Stimulated activated CD8-positive, alpha-beta memory T cell treated with anti-CD3 and anti-CD28 coated beads, Interleukin-7, amount 100 ng/mL, for 1 hour (primary cell): ENCODE measurements at places on chromosomes 4 and X.

DNA sequence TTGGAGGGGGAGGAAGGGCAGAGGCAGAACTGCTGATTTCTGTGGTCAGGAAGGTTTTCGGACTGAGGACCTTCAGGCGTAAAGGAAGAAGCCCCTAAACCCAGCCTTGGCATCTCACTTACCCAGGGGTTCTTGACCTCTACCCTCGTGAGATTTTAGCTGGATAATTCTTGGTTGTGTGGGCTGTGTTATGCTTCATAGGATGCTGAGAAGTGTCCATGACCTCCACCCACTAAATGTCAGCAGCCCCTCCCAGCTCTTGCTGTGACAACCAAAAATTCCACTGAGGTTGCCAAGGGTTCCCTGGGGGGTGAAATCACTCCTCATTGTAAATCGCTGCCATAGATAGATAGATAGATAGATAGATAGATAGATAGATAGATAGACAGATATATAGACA is 5.8 kb upstream of the CRLF2 start:
- no peak for DNase-seq

DNA sequence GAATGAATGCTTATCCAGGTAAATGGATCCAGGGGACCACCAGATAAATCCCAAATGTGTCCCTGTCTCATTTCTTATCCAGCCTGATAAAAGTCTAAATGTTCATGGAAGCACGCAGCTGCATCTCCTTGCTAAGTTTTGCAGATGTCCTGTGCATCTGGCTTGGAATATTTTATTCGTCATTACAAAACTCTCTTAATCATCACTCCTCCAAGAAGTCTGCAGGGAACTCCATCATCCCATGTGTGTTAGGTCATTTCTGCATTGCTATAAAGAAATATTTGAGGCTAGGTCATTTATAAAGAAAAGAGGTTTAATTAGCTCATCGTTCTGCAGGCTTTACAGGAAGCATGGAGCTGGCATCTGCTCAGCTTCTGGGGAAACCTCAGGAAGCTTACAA is 297.2 kb downstream of the HS3ST1 start:
- DNase-seq = no peak

- DNase-seq = no peak
Measured at GRCh38 chrX:7552760-7553159, 290.2 kb upstream of the VCX start.

DNA sequence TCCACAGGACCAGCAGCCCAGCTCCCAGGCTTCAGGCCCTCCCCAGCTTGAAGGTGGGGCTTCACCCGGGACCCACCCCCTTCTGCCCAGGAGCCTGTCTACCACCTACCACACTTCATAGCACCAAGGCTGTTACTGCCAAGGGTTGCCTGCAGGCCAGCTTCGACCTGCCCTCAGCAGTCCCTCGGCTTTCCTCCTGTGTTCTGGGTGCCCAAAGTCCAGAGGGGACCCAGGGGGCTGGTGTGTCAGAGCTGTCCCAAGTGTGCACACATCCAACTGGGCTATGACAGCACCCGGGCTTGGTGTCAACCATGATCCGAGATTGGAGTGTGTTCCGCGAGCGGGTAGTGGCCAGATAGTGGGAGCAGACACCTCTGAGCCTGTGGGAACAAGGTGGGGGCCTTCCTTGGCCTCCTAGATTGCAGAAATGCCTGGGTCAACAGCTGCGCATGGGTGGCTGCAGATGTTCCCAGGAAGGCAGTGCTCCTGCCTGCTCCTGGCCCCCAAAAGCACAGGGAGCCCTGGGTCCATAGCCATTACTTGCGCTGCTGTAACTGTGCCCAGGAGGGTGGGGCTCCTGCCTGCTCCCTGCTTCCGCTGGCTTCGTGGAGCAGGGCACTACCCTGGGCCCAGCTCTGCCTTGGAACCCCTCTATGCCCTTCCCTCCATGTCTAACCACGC is 16.8 kb downstream of the SULT1B1 start:
- no peak for DNase-seq

- no peak for DNase-seq
Measured at GRCh38 chr4:91325495-91325894, 978.3 kb upstream of the GRID2 start.

DNA sequence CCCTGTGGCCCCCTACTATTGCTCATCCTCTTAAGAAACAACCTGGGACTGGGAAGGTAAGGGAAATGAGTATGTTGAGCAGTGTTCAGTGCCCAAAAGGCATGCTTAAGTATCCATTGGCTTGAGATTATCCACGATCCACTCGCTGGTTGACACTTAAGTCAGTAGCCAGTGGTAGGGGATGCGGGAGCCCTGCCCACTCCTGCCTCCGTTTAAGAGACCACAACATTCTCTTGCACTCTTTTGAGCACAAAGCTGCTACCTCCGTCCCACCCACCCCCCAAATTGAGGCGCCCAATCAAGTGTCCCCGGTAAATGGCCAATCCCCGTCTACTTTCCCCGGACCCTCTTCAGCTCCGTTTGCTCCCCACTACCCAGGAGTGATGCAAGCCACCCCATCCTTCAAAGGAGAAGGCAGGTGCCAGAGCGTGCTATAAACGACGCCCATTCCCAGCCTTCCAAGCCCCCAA is 25.0 kb downstream of the UTP14A start:
- no peak for DNase-seq

DNA sequence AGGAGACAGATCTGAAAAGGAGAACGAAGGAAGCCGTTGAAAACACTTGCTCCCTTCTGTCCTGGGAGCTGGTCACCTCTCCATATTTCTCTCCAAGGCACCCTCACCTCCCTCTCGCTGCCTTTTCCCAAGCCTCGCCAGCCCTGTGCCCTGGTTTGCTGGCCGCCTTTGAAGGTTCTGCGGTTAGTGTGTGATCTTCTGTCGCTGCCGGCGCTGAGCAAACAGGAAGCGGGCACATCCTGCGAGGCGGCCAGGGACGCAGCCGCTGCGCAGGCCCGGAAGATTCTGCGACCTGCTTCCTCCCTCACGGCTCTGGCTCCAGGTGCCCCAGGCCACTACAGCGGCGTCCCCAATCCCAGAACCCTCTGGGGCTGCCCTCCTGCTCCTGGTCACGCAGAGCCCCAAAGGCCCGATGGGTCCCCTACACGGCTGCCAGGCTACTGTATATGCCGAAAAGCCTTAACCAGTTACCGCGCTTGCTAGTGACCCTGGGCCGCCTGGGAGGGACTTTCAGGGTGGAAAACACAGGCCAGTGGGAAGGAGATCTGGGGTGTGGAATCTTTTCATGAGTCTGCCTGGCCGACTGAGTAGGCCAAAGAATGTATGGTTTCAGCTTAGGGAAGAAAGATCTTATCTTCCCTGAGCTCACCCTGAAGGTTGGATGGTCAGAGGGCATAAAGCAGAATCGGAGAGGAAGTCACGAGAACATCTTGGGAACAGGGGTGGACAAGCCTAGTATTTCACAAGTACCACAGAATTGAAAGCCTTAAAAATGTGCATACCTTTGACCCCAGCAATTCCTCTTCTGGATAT is 2.3 kb upstream of the SASH3 start:
- DNase-seq = no peak

DNA sequence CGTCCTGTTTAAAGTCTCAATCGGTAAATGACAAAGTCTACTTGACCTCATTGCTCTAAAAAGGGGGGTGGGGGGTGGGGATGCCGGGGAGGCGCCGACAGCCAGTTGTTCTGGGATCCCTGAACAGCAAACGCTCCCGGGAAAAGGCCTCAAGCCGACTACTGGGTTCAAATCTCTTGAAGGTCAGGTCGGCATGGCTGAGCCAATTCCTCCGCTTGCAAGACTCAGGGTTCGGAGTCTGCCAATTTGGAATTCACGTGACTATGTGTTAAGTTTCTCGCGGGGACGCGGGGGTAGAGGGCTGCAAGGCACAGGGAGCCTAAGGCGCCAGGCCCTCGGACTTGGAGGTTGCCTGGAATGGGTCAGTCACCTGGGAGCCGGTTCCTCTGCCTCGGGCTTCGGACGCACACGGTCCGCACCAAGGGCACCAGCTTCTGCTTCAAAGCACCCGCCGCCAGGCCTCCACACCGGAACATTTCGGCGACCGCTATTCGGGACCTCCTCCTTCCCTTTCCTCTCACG is 399 bp downstream of the AIFM1 start:
- no peak for DNase-seq

DNA sequence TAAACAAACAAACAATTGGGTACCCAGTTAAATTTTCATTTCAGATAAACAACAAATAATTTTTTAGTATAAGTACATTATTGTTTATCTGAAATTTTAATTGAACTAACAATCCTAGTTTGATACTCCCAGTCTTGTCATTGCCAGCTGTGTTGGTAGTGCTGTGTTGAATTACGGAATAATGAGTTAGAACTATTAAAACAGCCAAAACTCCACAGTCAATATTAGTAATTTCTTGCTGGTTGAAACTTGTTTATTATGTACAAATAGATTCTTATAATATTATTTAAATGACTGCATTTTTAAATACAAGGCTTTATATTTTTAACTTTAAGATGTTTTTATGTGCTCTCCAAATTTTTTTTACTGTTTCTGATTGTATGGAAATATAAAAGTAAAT is 2.9 kb downstream of the CXCL8 start:
- no peak for DNase-seq

- DNase-seq = no peak
Measured at GRCh38 chr4:83230928-83231327, 53.7 kb downstream of the COQ2 start.

- no peak for DNase-seq
Measured at GRCh38 chr4:38302910-38303309, 342.7 kb downstream of the PTTG2 start.

- DNase-seq = no peak
Measured at GRCh38 chr4:40164459-40164858, 32.4 kb upstream of the RHOH start.

- no peak for DNase-seq
Measured at GRCh38 chr4:86749121-86749520, 100.1 kb downstream of the SLC10A6 start.

GRCh38 chr4:17206829-17207801 is 304.8 kb downstream of the QDPR start:
- DNase-seq = no peak

DNA sequence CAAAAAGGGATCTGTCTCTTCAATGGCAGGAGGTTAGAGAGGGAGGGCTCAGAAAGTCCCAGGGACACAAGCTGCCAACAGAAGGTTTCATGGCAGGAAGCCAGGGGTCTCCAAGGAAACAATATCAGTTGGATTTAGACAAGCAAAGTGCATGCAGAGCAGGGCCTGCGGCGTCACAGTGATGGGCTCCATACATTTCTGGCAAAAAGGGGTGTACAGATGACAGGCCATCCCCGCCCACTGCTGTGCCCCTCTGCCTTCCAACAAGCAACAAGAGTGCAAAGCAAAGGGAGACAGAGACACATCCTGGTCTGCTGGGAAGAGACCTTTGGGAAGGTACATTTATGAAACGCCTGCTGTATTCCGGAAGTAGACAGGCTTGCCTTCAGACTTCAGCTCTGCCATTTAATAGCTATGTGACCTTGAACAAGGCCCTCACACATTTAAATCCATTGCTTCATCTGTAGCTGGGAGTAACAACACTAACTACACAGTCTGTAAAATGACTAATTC is 121.2 kb downstream of the AFAP1 start:
- no peak for DNase-seq

- no peak for DNase-seq
Measured at GRCh38 chr4:40423735-40424134, 88.6 kb downstream of the CHRNA9 start.

- DNase-seq = no peak
Measured at GRCh38 chr4:184417802-184418511, 56.4 kb downstream of the IRF2 start.

DNA sequence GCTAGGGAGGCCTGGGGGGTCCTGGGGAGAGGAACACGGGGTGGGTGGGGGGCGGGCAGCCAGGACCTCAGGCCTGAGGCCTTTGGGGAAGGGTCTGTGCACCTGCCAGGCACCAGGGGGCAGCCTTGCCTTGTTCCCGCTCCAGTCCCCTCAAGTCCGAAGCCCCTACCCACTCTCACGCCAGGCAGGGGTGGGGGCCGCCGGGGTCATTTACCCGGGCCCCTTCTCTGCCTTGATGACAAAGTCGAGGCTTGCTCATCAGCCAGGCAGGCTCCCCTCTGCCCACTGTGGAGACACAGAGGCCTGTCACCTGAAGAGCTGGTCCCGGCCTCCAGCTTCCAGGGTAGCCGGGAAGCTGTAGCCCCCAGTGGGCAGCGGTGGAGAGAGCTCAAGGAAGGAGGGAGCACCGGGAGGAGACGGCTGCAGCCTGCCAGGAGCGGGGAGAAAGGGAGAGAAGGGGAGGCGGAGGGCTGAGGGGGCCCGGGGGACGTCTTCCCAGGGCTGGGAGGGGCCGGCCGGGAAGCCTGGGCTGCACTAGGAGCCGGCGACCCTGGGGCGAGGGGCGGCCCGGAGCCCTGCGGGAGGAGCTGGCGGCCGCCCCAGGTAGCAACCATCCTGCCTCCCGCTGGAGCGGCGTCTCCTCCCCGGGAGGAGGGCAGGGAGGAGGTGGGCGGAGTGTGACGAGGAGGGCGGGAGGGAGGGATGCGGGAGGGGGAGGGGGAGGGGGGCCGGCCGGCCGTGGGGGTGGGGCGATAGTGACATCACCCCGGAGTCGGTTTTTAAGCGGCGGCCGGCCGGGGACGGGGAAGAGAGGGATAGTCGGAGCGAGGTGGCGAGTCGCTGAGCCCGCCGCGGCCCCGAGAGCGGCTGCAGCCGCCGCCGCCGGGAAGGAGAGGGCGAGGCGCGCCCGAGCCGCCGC is at the start of gene SLC6A8:
Gene SLC6A8, plus strand, starts transcription at position 806 of the 919 bp plus-strand sequence. CDS start 649 bp downstream, outside the sequence.
- DNase-seq = no peak

DNA sequence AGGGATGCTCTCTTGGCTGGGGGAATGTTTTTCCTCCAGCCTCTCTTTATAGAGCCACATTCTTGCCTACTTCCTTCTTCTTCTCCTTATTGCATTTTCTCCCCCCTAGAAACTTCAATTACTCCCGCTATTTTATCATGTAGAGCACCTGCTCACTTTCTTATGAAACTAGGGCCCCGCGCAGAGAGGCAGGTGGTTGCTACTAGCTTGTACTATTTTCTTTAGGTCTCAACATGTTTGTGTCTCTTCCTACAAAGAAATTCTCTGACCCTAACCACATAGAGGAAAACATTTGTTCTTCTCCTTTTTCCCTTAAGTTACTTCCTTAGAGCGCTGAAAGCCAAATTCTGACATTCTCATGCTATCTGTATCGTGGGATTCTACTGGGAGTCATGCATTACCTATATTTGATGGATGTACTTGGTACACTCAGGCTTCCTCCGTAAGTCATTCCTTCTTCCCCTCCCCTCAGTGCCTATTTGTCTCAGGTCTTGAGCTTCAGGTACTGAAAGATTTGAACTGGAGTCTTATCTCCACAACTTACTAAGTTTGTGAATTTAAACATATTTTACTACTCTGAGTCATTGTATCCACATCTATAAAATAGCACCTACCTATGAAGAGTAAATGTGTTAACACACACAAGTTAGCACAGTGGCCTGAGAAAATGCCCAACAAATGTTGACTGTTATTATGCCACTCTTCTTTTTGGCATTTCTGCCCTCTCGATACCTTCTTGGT is 159.1 kb upstream of the LEF1 start:
- DNase-seq = no peak

GRCh38 chr4:78689261-78689660 is 86.9 kb upstream of the BMP2K start:
- no peak for DNase-seq

GRCh38 chrX:13036896-13037295 is 7.5 kb downstream of the FAM9C start:
- DNase-seq = no peak

- DNase-seq = no peak
Measured at GRCh38 chrX:72101597-72102037, 30.1 kb downstream of the RTL5 start.
